ENCODE measurements at places on chromosomes 6 and 20.

DNA sequence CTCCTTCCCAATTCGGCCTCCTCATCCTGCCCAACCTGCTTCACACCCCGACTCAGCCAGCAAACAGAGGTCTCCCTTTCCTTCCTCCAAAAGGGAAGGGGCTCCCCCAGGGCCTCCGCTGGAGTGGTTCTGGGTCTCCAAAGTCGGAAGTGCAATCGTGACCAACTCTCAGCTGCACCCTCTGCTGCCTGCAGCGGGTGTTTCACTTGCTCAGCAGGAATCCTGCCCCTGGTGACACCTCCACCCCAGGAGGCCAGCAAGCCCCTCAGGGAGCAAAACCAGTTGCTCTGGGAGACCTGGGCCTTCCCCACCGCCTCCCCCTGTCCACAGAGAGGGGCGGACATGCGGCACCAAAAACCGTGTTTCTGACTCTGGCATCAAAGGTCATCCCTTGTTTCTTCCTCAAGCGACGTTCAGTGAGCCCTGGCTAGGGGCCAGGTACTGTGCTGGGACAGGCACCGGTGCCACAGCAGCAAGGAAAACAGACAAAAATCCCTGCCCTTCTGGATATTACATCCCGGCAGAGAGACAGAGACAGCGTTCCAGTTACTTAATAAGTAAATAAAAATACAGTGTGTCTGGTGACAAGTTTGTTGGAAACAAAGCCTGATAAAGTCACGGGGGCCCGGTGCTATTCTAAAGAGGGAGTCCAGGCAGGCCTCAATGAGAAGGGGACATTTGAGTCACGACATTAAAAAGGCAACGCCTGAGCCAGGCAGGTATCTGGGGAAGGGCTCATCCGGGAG is 219.0 kb downstream of the BMP7 start:
- DNase-seq = no peak

DNA sequence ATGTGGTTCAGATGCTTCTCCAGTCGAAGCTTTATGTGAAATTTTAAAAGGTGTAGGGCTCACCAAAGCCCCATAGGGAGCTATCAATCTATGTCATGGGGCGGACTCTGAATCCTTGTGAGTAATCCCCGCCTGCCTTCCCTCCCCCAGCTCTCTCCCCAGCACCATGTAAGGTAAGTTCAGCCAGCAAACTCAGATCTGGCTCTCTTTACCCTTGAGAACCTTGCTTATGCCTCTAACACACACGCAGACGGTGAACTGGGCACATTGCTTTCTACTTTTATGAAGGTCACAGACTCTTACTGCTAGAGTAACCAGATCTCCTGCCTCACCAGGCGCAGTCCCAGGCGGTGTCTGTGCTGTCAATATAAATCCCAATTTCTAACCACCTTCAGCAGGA is 82.6 kb upstream of the CNKSR3 start:
- no peak for DNase-seq

DNA sequence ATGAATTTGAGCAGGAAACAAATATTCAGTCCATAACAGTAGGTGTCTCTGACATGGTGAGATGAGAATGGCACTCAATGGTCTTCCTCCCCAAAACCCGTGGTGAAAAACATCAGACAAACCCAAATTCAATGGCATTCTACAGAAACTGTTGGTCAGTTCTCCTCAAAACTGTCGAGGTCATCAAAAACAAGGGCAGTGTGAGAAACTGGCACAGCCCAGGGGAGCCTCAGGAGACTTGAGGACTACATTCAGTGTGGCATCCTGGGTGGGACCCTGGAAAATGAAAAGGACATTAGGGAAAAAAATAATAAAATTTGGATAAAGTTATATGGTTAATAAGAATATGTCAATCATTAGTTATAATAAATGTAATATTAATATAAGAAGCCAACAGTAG is 40.6 kb downstream of the LBP start:
- no peak for DNase-seq

DNA sequence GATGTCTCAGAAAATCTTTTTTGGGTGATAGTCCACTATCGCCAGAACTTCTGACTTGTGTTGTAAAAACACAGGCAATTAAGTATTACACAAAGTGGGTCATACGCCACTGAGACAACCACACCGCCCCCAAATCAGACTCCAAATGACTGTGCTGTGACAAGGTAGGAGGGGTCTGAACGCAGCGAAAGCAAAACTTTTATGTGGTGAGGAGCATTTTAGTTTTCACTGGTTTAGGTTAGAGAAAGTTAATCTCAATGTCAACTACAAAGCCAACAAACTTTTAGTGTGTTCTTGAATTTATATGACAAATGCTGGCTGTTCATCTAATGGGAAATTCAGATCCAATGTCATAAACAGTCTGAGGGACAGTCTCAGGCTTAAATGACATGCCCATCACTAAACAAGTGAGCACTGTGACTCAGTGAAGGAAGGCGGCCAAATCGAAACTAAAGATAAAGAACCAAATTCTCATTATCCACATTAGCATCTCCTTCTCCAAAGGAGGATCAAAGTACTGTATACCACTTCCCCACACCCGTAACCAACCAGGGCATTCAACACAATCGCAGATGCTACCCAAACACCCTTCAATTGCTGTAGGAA is 186.7 kb downstream of the GJA10 start:
- DNase-seq = no peak

Data from IMR-90 (cell line).